Stimulated activated CD8-positive, alpha-beta memory T cell treated with anti-CD3 and anti-CD28 coated beads, Interleukin-12 subunit alpha, Interleukin-12 subunit beta, amount 100 ng/mL, for 4 hours (primary cell): ENCODE measurements at places on chromosomes 1 and 21.

GRCh38 chr21:35791541-35792325, 268.6 kb downstream of the SETD4 start:
- DNase-seq, result no peak

GRCh38 chr1:15104768-15105167, 48.8 kb upstream of the TMEM51 start:
- no peak for DNase-seq

- no peak for DNase-seq
Observed at GRCh38 chr1:5752746-5753548, 239.3 kb downstream of the NPHP4 start.

DNA sequence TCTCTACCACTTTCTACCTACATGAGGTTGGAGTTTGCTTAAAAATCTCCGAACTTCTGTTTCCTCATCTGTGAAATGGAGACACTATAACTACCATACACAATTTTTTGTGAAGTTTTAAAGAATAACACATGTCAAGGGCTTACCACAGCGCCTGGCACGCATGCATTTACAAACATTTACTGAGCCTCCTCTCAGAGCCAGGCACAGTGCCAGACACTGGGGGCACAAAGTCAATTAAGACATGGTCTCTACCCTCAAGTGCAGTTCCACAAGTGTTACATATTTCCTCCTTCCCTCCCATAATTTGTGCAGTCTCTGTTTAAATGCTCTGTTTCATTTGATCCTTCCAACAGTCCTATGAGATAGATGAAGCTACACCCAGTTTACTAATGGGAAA, 356.4 kb upstream of the ESRRG start:
- no peak for DNase-seq

DNA sequence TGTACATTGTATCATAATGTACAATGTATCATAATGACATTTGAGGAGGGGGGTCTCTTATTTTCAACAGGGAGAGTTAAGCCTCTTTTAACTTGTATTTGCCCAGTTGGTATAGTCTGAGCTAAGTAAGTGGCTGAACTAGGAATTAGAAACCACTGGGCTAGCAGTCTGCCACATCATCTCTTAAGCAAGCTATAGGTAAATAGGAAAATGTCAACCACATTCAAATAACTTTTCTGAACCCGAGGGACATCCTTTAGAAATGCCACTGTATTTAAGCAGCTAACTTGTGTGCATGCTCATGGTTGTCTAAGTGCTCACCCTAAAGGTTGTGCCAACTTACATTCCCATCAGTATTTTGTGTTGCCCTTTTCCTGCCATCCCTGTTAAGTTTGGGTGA, 35.5 kb upstream of the ASB17 start:
- no peak for DNase-seq

DNA sequence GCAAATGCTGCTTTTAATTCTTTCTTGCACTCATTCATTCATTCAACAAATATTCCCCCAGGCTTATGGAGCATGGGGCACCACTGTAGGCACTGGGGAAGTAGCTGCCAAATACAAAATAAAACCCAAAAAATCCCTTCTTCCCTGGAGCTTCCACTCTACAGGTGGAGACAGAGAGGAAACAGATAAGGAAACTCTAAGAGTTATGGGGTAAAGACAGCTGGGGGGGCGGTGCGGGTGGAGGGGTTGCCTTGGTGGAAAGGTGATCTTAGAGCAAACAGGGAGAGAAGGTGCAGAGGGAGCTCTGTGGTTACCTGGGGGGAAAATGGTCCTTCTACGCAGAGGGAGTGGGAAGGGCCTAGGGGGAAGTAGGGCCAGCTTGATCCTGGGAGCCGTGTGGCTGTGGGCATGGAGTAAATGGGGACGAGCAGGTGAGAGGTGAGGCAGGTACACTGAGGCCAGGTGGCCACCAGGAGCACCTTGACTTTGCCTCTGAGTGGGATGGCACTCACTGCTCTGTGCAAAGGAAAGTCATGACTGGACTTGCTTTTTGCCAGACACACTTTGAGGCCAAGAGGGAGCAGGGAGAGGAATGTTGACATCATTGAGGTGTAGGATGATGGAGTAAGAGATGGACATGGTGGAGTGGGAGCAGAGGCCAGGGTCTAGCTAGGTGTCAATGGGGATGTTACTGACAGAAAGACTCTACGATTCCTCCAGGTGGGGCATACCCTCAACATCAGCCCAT, 152.0 kb downstream of the ETS2 start:
- DNase-seq, result no peak

- DNase-seq, result no peak
Observed at GRCh38 chr1:153610811-153611301, 2.1 kb downstream of the S100A16 start.

GRCh38 chr1:119409731-119410130, 5.2 kb upstream of the HSD3B2 start:
- no peak for DNase-seq

DNA sequence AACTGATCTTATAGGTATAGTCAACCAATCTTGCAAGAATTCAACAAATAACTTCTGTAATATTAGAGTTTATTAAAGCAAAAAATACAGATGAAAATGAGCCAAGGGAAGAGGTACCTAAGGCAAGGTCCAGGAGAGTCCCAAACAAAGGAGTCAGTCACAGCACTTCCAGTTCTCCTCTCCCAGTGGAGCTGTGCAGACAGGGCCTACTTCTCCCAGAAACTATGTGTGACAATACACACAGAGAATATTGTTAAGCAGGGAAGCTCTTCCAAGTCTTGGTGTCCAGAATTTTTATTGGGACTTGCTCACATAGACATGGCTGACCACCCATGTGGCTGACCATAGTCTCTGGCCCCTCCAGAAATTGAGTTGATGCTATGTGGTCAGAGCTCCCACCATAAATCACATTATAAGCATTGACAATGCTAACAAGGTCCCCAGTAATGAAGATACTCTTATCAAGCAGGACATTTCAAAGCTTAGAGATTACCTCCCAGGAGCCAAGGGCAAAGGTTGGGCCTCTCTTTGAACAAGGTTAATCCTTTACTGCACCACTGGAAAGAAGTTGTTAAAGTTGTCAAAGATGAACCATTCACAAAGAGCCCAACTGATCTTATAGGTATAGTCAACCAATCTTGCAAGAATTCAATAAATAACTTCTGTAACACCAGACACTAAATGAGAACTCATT, 3.5 kb upstream of the CD244 start:
- DNase-seq, result no peak

- DNase-seq, result no peak
Observed at GRCh38 chr1:10490286-10490970, 15.7 kb downstream of the PEX14 start.

- no peak for DNase-seq
Observed at GRCh38 chr1:23607944-23608343, 48.6 kb upstream of the ID3 start.

DNA sequence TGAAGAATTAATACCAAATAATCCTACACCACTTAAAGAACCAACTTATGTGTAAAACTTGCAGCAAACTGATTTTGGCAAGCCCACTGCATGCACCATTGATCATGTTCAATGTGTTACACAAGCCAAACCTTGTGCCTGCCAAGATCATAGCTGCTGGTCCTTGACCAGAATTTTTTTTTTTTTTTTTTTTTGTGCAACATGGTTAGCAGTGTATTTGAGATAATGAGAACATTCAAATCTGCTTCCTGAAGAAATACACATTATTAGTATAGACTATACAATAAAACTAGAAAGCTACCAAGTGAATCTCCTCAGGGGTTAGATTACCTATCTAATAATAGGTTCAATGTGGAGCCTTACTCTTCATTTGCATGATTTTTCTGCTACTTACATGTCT, 421.0 kb downstream of the MRPL39 start:
- DNase-seq, result no peak

GRCh38 chr1:14476170-14476955, 122.1 kb upstream of the KAZN start:
- DNase-seq, result no peak

DNA sequence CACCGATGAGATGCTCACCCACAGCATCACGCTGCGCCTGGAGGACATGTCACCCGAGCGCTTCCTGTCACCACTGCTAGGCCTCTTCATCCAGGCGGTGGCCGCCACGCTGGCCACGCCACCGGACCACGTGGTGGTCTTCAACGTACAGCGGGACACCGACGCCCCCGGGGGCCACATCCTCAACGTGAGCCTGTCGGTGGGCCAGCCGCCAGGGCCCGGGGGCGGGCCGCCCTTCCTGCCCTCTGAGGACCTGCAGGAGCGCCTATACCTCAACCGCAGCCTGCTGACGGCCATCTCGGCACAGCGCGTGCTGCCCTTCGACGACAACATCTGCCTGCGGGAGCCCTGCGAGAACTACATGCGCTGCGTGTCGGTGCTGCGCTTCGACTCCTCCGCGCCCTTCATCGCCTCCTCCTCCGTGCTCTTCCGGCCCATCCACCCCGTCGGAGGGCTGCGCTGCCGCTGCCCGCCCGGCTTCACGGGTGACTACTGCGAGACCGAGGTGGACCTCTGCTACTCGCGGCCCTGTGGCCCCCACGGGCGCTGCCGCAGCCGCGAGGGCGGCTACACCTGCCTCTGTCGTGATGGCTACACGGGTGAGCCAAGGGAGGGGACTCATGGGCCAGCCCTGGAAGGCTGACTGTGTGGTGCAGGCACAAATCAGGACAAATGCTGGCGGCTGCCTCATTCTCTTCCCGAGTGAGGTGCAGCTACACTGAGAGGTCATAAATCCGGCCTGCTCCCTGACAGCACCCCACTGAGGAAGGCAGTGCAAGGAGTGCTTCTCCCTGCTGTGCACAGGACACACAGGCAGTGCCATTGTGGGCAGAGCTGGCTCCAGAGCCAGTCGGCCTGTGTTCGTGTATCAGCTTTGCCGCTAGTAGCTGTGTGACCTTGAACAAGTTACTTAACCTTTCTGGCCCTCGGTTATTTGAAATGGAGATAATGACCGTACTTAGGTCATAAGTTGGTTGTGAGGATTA, 9.4 kb downstream of the CELSR2 start:
- DNase-seq, result no peak

GRCh38 chr1:83828456-83828855, 170.5 kb downstream of the TTLL7 start:
- DNase-seq, result no peak

GRCh38 chr1:154707901-154708463, 100.0 kb upstream of the ADAR start:
- no peak for DNase-seq

- DNase-seq, result no peak
Observed at GRCh38 chr21:44006017-44006619, 6.0 kb upstream of the TRAPPC10 start.

- no peak for DNase-seq
Observed at GRCh38 chr1:33007190-33008050, 29.3 kb downstream of the AK2 start.

DNA sequence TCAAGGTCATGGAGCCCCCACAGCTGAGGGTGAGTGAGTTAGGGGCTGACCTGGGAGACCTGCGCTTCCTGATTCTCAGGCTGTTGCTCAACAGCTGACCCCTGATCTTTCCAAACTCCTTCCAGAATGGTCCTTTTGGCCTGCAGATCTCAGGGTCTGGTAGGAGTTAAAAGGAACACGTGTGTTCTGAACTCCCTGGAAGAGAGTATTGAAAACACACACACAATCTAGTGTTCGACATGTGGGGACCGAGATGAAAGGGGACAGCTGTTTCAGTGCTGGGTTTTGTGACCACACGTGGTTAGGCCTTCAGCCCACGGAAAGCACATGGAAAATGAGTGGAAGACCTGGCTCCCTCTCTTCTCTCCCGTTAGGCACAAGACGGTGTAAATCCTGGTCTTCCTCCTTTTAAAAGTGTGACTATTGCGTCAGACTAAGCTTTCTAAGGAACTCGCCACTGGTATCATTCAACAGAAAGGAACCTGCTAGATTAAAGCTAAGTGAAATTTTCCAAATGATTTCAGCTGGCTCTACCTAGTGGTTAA, 49.6 kb downstream of the RUNX1 start:
- DNase-seq, result no peak

DNA sequence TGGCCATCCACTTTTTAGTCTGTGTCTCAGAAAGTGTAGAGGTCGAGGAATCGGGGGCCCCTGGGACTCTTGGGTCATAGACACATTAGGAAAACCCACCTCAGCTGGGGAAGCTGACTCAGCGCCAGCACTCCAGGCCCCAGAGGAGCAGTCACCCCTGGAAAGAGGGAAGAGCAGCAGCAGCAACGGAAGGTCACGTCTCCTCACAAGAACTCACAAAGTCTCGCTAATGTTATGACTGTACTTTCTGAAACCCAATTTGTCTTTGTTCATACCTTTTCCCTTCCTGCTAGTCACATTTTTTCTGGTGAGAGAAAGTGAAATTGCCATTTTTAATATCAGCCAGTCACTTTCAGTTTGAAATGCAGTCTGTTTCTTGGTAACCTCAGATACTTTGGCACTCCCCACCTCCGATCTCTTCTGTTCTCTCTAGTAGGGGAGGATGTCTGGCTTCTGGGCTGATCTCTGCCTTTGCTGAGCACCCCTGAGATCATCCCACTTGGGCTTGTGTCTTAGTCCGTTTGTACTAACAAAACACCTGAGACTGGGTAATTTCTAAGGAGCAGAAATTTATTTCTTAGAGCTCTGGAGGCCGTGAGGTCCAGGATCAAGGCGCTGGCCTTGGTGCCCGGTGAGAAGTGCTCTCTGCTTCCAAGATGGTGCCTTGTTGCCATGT, 6.0 kb upstream of the NLRP3 start:
- DNase-seq, result peak; percentile 7
